ENCODE measurements at places on chromosomes 2 and 18.

- DNase-seq: no peak
Measured at GRCh38 chr2:38991899-38992298, 102.2 kb downstream of the ARHGEF33 start.

GRCh38 chr18:40313030-40313642, 1641.9 kb upstream of the PIK3C3 start:
- DNase-seq: no peak

DNA sequence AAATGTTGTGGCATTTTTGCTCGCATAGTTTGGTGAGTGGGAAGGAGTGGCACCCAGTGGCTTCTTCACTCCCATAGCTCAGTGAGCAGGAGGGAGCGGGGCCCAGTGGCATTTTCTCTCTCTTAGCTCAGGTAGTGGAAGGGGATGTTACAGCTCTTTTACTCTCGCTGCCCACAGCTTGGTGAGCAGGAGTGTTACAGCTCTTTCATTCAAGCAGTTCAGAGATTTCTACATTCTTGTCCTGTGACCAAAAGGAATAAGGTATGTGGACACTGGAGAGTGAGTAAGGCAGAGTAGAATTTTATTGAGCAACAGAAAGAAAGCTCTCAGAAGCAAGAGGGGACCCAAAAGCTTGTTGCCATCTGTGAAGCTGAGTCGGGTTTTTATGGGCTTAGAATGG, 192.4 kb downstream of the SPAG16 start:
- DNase-seq: no peak

DNA sequence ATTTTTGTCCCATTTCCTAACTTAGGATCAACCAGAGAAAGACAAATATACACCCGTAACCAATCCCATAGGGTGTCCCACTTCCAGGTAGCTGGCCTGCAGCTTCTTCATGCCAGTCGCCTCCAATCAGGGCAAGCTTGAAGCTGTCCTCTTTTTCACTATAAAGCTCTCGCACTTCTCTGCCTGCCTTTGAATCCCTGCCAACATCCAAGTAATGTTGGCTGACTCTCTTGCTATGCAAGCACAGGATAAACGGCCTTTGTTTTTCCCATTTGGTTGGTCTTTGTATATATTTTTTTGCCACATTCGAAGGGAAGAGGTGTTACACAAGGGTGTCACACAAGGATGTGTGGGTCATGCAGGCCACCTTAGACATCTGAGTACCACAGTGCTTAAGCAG, 388.8 kb downstream of the CBLN2 start:
- DNase-seq: peak; percentile 11

All from DMS79 treated with DMSO at 0.1 percent for 48 hours (cell line).